ENCODE measurements at places on chromosomes 4 and X. TPM values are rescaled to one million over a fixed set of nuclear protein-coding genes. Genes with fewer than 3 reads are reported as not detected.
A peak's percentile ranks its signal among the peaks of the same experiment; 100 is the strongest.

DNA sequence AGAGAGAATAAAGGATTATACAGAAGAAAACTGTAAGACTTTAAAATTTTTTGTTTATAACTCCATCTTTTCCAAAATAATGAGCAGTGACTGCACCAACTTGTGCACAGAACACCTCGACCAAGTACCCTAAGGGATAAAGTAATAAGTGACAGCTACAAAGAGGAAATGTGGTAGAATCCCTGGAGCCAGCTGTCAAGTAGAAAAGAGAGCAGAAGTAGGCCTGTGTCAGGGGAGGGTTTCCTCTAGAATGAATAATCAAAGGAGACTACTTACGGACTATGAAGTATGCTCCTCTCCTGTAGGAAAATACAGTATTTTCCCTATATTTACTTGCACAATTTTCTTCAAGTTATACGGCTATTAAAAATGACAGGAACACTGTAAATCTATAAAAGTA lies 1.2 kb downstream of the EIF1AX start:
- H3K27ac ChIP-seq, result peak overlapping the region; percentile 91
- H3K36me3 ChIP-seq, result peaks cover 21% of the 10 kb centered on the region
- peak; percentile 27 for DNase-seq
- H3K27me3 ChIP-seq, result no peaks in the 10 kb centered on the region

ADH7 gene
- total RNA-seq, result not detected

TMPRSS11F gene
- total RNA-seq, result not detected

MAGEC1 gene
- not detected for total RNA-seq

AFP gene
- total RNA-seq, result not detected

- no peaks in the 10 kb centered on the region for H3K36me3 ChIP-seq
- DNase-seq, result peak; percentile 11
- H3K27ac ChIP-seq, result no peak overlapping the region
- H3K27me3 ChIP-seq, result no peaks in the 10 kb centered on the region
- H3K4me1 ChIP-seq, result no peaks in the 10 kb centered on the region
- no peak overlapping the region for H3K4me3 ChIP-seq
Measured at GRCh38 chr4:14375816-14376215, 626.5 kb upstream of the CPEB2 start.

DNA sequence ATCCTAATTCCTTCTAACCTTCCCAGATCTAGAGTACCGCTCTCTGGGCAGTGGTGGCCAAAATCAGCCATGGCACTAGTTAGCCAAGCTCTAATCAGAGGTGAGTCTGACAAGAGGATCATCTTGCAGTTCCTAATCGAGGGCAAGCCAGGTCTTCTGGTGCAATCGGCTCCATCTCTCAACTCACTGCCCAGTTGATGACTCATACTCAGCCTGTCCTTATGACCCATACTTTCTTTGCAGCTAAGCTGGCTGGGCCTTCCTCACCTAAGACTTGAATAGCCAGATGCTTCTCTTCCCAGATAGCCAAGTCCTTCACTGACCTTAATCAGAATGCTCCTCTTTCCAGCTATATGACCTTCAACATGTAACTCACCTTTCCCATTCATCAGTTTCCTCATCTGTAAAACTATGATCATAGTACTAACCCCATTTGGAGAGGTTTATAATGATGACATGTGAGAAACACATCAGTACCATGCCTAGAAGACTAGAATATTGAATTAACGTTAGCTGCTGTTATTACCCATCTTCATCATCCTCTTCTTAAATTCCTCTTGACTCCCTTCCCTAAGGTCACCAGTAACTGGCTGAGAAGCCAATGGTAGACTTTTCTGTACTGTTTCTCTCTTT lies 57.1 kb downstream of the RELL1 start:
- peak; percentile 90 for DNase-seq
- no peak overlapping the region for H3K4me3 ChIP-seq
- 0 out of 2 replicates have a peak overlapping the region, but pooled peaks have one; percentile 21 for H3K27ac ChIP-seq
- H3K27me3 ChIP-seq, result no peaks in the 10 kb centered on the region

GPR50 gene
- total RNA-seq, result not detected

DNA sequence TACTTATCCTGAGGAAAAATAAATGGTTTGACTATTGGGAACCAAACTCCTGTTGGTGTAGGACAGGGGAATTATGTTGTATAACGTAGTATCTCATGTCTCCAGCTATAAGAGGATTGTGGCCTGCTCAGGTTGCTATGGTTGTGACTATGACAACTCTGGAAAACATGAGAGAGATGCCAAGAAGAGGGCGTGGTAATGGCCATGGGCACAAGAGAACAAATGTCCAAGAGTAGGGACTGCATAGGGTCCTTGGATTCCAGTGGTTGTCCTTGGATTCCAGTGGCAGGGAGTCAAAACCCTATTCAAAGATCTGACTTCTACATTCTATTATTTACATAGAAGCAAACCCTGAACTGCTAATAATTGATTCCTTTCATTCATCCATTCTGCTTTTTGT lies 6.8 kb upstream of the MOB1B start:
- H3K27me3 ChIP-seq, result no peaks in the 10 kb centered on the region
- H3K36me3 ChIP-seq, result no peaks in the 10 kb centered on the region
- no peak overlapping the region for H3K27ac ChIP-seq
- H3K4me3 ChIP-seq, result no peak overlapping the region
- H3K4me1 ChIP-seq, result no peaks in the 10 kb centered on the region

- no peaks in the 10 kb centered on the region for H3K4me1 ChIP-seq
- H3K4me3 ChIP-seq, result no peak overlapping the region
- no peak overlapping the region for H3K27ac ChIP-seq
- DNase-seq, result no peak
Measured at GRCh38 chr4:39021631-39022030, 10.6 kb downstream of the TMEM156 start.

DNA sequence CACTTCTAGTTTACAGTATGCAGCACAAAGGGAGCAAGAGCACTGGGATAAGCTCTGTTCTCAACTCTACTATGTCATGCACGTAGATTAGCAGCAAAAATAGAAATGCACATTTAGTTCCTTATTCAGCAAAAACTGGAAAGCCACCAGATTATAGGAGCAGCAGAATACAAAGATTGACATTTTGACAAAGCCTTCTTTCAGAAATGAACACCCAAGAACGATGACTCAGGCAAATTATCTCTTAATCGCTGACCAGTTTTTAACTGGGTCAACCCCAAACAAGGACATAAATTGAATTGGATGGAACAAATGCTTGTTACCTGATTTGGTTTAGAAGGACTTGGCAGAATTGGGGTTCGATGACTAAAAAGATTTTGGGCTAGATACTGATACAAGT lies 775.3 kb upstream of the HS3ST1 start:
- H3K36me3 ChIP-seq, result no peaks in the 10 kb centered on the region
- no peak overlapping the region for H3K4me3 ChIP-seq
- no peak overlapping the region for H3K27ac ChIP-seq
- H3K4me1 ChIP-seq, result no peaks in the 10 kb centered on the region
- no peaks in the 10 kb centered on the region for H3K27me3 ChIP-seq
- no peak for DNase-seq

DNA sequence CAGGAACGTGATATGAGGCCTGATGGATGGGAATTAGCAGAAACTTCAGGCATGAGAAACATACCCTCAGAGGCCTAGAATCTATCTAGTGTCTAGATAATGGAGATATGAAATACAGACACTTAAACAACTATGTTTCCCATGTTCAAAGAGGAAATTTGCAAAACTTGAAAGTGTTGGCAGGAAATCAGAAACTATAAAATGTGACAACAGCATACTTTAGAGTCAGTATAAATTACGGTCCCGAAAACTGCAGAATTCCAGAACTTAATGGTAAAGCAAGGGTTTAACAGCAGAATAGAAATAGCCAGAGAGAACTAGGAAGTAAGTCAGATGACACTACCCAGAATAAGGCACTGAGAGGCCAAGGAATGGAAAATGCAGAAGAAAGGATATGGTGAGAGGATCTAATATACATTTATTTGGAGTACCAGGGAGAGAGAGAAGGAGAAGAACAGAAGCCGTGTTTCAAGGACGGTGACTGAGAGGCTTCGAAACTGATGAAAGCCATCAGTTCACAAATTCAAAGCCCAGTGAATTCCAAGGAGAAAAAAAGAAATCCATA lies 7.4 kb downstream of the HTT-AS start:
- H3K27me3 ChIP-seq, result no peaks in the 10 kb centered on the region
- no peak overlapping the region for H3K4me3 ChIP-seq
- peaks cover 8% of the 10 kb centered on the region for H3K4me1 ChIP-seq
- no peak for DNase-seq
- no peaks in the 10 kb centered on the region for H3K36me3 ChIP-seq
- H3K27ac ChIP-seq, result no peak overlapping the region

DNA sequence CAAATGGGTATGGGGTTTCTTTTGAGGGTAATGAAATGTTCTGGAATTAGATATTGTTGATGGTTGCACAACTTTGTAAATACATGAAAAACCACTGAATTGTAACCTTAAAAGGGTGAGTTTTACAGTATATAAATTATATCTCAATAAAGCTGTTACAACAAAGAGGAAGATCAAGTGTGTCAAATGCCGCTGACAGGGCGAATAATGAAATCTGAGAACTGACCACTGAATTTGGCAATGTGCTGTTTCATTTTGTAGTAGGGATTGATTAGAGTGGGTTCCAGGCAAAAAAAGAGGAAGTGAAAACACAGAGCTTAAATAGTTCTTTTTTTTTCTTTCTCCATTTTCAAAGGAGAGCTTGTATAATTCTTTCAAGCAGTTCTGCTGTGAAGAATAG lies 161.1 kb upstream of the NAP1L5 start:
- no peak overlapping the region for H3K4me3 ChIP-seq
- H3K36me3 ChIP-seq, result no peaks in the 10 kb centered on the region
- H3K27ac ChIP-seq, result no peak overlapping the region
- no peaks in the 10 kb centered on the region for H3K4me1 ChIP-seq

DNA sequence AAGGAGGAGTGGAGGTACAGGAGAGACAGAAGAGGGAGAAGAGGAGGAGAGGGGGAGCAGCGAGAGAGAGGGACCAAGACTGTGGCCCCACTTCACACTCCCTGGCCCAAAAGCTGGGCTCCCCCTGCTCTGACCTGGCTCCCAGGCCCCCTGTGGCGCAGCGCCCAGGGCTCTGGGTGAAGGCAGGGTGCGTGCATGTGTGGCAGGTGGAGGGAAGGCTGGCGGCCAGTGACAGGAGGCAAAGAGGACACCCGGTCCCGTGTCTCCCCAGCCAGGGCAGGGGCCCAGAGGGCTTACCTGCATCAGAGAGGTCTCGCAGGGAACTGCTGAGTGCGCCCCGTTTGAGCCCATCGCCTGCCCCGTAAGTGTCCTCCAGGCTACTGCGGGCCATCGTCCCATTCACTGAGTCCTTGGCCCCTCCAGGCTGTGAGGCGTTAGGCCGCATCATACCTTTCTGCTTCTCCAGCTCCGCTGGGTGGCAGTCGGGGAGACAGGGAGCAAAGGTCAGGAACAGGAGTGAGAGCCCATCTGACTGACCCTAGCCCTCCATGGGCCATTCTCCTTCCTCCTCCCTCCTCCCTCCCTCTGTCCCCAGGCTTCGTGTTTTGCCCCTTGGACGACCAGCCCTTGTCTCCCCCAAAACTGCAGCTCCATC lies 11.1 kb upstream of the KDM5C start:
- no peaks in the 10 kb centered on the region for H3K27me3 ChIP-seq
- H3K36me3 ChIP-seq, result no peaks in the 10 kb centered on the region
- no peaks in the 10 kb centered on the region for H3K4me1 ChIP-seq
- no peak overlapping the region for H3K27ac ChIP-seq
- DNase-seq, result no peak

DNA sequence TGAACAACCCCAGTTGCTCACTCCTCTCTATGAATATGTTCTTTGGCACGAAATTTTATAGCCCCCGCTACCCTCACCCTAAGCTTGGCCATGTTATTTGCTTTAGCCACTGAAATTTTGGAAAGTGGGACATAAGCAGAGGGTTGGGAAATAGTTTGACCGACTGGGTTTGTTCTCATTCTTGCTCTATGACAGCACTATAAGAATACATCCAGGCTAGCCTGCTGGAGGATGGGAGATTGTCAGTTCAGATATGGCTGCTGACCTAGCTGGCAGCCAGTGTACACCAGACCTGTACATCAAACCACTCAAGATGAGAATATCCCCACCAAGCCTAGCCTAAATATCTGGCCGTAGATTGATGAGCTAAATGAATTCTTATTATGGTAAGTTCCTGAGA lies 298.1 kb downstream of the PDGFC start:
- peak overlapping the region; percentile 59 for H3K27ac ChIP-seq
- no peaks in the 10 kb centered on the region for H3K36me3 ChIP-seq
- peak; percentile 74 for DNase-seq
- H3K4me3 ChIP-seq, result peak overlapping the region; percentile 60
- H3K27me3 ChIP-seq, result no peaks in the 10 kb centered on the region

GRCh38 chr4:153440475-153440874 lies 25.7 kb upstream of the TMEM131L start:
- no peaks in the 10 kb centered on the region for H3K27me3 ChIP-seq
- no peaks in the 10 kb centered on the region for H3K4me1 ChIP-seq
- no peak for DNase-seq
- H3K36me3 ChIP-seq, result no peaks in the 10 kb centered on the region

CYTL1 gene
- total RNA-seq, result not detected

DNA sequence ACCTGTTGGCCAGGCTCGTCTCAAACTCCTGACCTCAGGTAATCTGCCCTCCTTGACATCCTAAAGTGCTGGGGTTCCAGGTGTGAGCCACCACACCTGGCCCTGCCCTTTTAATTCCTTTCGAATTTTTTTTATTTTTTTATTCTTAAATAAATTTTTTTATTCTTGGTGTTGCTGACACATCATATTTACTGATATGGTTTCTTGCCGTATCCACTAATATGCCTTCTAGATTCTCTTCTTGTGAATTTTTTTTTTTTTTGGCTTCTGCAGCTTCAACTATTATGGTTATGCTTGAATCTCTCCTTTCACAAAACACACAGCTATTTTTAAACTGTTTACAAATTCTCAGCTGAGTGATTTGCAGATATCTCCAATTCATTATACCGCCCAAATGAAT lies 353.4 kb upstream of the ADGRL3 start:
- no peak for DNase-seq
- no peaks in the 10 kb centered on the region for H3K4me1 ChIP-seq
- no peaks in the 10 kb centered on the region for H3K27me3 ChIP-seq

DNA sequence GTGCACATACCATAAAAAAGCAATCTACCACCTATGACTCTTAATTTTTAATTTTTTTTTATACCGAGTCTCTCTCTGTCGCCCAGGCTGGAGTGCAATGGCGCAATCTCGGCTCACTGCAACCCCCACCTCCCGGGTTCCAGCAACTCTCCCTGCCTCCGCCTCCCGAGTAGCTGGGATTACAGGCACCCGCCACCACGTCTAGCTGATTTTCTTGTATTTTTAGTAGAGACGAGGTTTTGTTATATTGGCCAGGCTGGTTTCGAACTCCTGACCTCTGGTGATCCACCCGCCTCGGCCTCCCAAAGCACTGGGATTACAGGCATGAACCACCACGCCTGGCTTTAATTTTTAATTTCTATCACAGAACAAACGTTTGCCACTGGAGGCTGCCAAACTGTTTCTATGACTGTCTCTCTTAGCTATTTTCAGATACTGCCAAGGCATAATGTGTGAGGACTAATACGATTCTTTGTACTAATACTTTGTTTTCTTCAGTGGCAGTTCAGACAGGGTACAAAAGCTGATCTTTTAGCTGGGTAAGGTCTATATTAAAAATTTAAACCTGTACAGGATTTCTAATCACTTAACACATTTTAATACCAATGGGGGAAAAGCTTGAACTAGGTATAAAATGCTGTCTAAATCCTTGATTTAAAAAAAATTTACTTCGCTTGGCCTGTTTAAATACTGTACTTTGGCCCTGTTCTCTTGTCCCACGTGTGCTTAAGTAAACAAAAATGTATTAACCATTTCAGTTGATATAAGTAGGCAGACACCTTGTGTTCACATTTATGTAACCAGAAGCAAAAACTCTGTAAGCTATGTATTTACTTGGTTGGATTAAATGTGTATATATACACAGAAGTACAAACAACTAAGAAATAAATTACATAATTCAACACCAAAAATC lies 2.3 kb downstream of the PGRMC2 start:
- H3K4me3 ChIP-seq, result peak overlapping the region; percentile 98
- no peaks in the 10 kb centered on the region for H3K27me3 ChIP-seq

SRPX gene
- 75.7 TPM for total RNA-seq

NDP gene
- 0.13 TPM for total RNA-seq
